GM23338 (cell line): ENCODE measurements at places on chromosomes 1 and 21.

- DNase-seq, result peak; percentile 39
These were observed 52.5 kb downstream of the NFASC start for GRCh38 chr1:204923201-204923600.

- DNase-seq, result no peak
These were observed 89.7 kb upstream of the ESRRG start for GRCh38 chr1:216812966-216813365.

DNA sequence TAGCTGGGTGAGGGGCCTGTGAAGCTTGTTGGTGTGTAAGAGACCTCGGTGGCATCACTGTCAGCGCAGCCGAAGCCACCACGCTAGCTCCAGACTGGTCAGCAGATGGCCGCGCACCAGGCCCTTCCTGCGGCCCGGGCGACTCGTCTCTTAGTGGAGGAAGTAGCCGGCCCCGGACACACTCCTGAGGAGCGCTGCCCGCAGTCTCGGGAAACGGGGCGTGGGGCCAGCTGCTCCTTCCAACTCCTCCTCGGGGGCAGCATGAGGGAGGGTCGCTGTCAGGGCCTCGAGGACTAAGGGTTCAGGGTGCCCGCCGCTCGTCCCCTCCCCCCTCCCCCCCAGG is 20.4 kb downstream of the H3-3A start:
- peak; percentile 73 for DNase-seq

- DNase-seq, result no peak
These were observed 118.4 kb upstream of the NR5A2 start for GRCh38 chr1:199909137-199909536.

DNA sequence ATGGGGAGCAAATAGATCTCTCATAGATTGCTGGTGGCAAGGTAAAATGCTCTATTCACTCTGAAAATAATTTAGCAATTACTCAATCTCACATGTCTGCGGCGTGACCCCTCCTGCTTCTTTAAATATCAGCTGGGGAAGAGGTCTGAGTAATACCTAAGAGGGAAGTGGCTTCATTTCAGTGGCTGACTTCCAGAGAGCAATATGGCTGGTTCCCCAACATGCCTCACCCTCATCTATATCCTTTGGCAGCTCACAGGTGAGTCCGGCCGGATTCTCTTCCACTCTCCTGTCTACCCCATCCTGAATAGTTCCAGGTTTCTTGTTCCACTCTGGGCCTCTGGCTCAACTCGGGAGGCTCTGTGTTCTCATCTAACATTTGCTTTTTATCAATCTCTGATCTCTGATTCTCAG is at the start of gene SLAMF7:
TSS of gene SLAMF7 (plus strand) at position 150 of the 414 bp plus-strand sequence. CDS start at position 205, 55 bp downstream.
- no peak for DNase-seq

DNA sequence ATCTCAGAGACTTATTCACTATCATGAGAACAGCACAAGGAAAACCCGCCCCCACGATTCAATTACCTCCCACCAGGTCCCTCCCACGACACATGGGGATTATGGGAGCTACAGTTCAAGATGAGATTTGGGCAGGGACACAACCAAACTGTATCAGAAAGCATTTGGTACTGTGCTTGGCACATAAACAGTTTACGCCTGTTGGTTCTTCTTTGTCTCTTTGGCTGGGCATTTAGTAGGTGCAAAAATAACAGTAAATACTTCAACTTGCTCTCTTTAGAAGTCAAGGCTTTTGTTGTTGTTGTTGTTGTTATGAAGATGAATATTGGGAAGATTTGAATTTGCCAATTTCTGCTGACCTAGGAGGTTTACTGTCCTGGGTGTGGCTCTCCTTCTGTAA is 175.4 kb upstream of the IGSF21 start:
- no peak for DNase-seq

DNA sequence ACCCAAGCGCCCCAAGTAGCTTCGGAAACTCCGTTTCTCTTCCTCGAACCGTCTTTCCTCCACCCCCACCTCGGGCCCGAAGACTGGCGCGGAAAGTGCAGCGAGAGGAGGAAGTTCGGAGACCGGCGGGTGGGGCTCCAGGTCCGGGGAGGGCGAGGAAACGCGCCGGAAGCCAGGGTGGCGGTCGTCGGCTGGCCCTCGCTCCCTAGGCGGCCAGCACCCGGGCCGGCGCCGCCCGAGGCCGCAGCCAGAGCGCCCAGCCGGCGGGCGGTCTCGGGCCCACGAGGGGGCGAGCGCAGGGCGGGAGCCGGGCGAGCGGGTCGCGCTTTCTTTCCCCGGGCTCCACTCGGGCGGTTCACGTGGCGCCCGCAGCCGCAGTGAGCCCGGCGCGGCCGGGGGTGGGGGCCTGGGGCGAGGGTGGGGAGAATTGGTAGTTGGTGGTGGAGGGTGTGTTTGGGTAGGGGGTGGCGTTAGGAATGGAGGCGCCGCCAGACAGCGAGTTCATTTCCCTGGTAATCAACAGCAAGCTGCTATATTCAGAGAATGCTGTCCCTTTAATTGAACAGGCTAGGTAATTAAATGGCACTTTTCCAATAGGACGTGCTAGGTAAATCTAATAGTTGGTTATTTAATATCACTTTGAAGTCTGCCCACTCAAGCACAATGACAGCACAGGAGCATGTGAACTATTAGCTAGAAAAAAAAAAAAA is 6.7 kb downstream of the LMO4 start:
- peak; percentile 72 for DNase-seq

GRCh38 chr1:89746424-89747149 is 74.2 kb upstream of the LRRC8D start:
- DNase-seq, result no peak
